Pons (tissue), 1 donor: ENCODE measurements at places on chromosomes 3 and 15.

DNA sequence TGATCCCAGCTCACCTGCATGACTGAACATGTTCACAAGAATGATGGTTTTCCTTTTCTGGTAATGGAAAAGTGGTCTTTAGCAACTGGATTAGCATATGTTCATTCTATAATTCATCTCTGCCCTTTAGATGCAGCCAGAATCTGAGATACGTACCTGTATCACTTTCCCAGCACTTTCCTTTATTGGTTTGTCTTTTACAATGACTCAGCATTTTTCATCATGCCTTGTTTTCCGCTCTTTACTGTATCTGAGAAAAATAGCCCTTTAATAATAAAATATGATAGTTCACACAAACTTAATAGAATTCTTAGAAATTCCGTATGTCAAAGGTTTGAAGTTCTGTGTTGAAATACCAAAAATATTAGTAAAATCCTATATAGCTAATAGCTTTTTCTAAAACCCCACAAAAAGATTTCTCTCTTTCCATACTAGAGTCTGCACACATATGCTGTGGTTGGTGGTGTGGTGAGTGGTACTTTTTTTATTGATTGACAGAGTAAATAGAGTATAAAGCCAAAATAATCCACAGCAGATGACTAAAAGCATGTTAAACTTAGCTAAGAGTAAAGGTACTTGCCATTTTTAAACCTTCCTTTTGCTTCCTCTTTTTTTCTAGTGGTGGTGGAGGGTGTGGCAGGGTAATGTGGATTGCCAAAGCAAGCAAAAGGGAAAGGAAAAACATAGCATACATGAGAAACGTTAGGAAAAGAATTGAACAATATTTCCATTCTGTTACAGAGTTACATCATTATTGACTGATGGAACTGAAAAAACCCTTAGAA lies 328.9 kb upstream of the RBMS3 start:
- DNase-seq = no peak

DNA sequence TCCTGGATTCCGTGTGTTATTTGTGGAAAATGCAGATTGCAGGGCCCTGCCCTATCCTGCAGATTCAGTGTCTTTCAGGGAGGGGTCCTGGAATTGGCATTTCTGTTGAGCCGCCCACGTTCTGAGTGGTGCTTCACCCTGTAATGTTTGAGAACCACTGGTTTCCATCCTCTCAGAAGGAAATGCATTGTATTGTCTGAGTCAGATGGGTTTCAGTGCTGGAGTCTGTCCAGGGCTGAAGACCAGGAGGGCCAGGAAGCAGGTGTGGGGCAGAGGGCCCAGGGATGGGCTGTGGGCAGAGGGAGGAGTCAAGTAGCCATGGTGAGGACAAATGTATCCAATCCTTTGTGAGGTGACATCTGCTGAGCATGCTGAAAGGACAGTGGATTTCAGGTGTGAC lies 123.8 kb downstream of the SV2B start:
- DNase-seq = no peak

- DNase-seq = no peak
Observed at GRCh38 chr15:98005659-98006058, 45.2 kb downstream of the ARRDC4 start.

- DNase-seq = peak; percentile 40
Observed at GRCh38 chr3:38117748-38118420, 19.0 kb downstream of the ACAA1 start.

- DNase-seq = no peak
Observed at GRCh38 chr3:30241721-30242120, 364.7 kb upstream of the TGFBR2 start.

- no peak for DNase-seq
Observed at GRCh38 chr15:71295603-71296314, 180.5 kb downstream of the THSD4 start.

- DNase-seq = no peak
Observed at GRCh38 chr15:69539345-69539744, 86.7 kb downstream of the RPLP1 start.

GRCh38 chr3:46724424-46724823 lies 6.8 kb upstream of the PRSS50 start:
- no peak for DNase-seq

- DNase-seq = no peak
Observed at GRCh38 chr3:66393333-66394005, 107.4 kb downstream of the LRIG1 start.

- DNase-seq = no peak
Observed at GRCh38 chr3:41450416-41451231, 251.3 kb downstream of the CTNNB1 start.

DNA sequence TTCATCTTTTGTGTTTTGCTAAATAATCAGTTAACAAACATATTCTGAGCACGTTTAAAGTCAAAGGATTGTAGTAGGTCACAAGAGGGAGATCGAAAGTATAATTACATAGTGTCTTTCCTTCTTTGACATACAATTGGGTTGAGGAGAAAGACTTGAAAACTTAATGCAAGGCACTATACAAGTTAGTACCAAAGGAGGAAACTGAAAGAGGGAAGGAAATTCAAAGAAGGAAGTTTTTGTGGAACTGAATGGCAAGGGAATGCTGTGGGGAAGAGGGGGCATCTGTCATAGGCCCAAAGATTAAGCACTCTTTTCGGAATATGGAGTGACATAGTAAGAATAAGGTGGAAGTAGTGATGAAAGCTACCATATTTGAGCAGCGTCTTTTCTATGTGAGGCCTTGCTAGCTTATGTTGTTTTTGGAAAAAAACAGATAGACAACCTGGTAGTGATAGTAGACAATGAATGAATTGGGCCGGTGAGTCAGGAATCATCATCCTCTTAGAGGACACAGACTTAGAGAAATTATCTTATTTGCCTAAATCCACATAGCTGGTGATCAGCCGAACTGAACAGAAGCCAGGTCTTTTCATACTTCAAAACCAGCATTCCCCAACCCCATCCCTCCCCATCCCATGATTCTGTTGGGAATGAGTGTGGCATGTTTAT lies 10.2 kb downstream of the MBNL1 start:
- peak; percentile 78 for DNase-seq
